ENCODE measurements at places on chromosomes 4 and X. TPM values are rescaled to one million over a fixed set of nuclear protein-coding genes. Genes with fewer than 3 reads are reported as not detected.

The TMSB15A gene
- total RNA-seq = 31.4 TPM

The TLR6 gene
- total RNA-seq = 2.2 TPM

The F8A3 gene
- total RNA-seq = not detected

The VCX3A gene
- 1.4 TPM for total RNA-seq

The RIBC1 gene
- 0.27 TPM for total RNA-seq

All from Daoy (cell line).